Thyroid gland (tissue), 4 donors: ENCODE measurements at places on chromosomes 11 and 22.

DNA sequence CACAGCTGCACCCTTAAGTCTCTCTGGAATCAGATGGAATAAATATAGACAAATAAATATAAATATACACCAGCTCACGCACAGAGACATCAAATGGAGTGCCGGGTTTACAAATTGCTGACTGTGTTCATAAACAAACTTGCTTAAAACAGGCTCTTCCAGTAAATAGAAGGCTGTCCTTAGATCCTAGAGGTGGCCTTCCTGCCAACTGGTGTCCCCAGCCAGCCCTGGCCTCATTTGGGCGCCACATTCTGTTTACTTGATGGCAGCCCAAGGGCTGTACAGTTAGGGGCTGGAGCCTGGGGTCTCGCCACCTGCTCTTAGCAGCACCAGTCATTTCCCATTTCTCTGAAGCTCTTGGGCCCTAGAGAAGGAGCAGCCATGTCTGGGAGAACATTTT, 20.8 kb downstream of the ARFGAP2 start:
- no peak for DNase-seq

DNA sequence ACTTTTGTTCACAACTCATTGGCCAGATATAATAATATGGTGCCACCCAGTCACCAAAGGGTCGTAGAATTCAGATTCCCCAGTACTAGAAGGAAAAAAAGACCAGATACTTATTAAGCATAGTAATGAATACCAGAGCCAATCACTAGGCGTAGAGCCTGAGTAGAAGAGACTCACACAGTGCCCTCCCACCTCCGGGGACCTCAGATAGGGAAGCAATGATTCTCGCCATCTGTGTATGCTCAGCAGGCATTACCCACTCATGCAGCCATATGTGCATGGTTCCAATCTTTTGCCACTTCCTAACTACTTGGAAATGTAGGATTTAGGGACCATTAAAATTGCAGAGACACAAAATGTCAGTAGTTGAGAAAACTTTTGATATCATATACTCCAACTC, 85.3 kb downstream of the C11orf87 start:
- no peak for DNase-seq

DNA sequence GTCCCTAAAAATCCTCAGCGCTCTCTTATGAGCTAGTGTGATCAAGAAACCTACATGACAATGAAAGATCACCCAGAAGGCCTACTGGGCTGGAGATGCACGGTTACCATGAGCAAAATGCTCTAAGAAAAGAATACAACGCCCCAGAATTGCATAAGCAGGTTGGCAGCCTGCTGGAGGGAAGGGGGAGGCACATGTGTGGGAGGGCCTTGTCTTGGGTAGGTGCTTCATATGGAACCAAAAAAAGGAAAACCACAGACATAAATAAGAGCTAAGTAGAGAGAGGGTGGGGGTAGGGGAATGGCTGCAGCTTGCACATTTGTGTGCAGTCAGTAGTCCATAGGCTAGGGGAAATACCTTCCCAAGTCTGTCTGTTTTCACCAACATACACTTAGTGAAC, 2.8 kb downstream of the SIAE start:
- DNase-seq, result no peak

GRCh38 chr11:28887681-28888080, 779.5 kb downstream of the METTL15 start:
- no peak for DNase-seq

DNA sequence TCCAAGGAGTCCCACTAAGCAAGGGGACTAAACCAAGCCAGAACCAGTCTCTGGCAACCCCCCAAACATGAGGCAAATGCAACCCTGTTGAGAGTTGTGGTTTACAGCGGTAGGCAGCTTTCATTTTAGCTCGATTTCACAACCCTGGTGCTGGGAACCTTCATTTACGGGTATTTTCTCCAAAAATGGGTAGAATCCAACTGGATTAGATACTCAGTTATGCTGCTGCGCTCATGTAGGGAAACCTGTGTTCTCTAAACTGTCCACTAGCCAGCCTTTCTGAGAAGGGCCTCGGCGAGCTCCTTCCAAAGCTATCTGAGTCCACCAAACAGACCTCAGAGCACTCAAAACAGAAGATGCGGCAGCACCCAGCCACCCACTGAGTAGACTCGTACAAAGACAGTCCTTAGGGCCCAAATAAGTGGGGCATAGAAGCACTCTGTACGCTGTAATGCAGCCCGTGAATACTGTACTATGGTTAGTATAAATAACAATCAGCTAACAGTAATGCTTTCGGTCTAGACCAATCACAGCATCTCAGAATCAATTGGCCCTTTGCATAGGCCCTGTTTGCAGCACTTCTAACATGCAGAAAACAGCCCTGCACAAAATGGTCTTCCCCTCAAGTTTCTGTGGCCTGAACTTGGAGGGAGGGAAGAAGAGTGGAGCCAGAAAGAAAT, 104.7 kb downstream of the ETS1 start:
- no peak for DNase-seq

- DNase-seq, result no peak
These were observed 57.8 kb upstream of the ARHGAP32 start for GRCh38 chr11:129249923-129250322.

DNA sequence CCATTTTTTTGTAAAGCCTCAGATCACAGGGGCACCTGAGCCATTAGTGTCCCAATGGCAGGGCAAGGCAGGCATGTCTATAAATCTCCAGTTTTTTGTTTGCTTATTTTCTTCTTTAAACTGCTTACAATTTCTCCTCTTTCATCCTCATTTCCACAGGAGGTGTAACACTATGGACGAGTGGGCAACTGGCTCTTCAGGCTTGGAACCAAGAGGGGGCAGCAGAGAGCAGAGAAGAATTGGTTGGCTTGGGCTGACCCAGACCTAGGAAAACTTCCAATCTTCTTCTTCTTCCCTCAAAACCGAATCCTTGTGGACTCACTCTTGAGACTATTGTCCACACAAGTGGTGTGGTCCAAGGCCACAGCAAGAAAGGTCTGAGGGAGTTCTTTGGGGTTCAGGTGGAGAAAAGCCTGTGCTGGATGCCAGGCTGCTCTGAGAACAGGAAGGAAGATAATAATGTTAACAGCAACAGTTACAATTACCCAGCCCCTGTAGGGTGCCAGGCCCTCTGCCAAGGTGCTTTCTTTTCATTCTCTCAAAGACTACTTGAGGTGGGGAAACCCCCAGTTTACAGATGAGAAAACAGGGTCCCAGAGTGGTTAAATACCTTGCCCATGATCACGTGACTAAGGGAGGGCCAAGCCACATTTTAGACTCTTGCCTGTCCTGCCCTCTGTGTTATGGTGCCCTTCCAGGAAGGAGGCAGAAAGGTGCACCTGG, 70.7 kb upstream of the E2F8 start:
- DNase-seq, result peak; percentile 79

DNA sequence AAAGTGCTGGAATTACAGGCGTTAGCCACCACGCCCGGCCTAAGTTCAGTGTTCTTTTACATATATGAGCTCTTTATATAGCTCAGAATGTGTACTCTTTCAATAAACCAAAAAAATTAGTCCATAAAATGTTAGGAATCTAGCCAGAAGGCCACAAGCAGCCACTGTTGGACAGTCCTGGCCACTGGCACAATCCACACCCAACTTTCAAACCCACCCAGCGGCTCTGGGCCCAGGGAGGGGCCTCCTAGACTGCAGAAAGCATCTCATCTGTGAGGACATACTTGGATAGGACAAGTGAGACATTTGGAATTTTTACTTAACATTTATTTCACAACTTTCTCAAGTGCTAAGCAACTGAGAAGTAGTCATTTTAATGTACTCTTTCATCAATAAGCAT, 6.4 kb downstream of the PACSIN2 start:
- no peak for DNase-seq

DNA sequence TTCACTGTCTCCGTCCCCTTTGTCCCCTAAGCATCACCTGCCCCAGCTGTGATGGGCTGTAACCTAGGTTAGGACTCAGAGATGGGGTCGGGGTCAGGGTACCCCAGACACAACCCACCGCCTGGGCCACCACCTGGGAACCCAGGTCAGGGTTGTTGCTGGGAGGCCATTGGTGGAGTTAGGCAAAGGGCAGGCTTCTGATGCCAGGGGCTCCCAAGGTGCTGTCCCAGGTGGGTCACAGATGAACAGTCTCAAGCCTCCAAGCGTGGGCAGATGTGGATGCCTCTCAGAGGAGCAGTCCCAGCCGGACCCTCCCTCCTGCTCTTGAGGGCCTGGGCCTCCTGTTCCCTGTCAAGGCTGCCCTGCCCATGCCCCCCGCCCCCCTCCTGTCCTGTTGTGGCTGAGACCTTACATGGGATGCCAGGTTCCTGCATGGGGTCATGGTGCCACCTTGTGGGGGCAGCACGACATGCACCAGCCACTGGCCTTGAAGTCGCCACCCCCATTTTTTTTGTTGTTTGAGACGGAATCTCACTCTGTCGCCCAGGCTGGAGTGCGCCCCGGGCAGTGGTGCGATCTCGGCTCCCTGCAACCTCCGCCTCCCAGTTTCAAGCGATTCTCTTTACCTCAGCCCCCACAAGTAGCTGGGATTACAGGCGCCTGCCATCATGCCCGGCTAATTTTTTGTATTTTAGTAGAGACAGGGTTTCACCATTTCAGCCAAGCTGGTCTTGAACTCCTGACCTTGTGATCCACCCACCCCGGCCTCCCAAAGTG, 12.1 kb downstream of the GATD1 start:
- peak; percentile 65 for DNase-seq

DNA sequence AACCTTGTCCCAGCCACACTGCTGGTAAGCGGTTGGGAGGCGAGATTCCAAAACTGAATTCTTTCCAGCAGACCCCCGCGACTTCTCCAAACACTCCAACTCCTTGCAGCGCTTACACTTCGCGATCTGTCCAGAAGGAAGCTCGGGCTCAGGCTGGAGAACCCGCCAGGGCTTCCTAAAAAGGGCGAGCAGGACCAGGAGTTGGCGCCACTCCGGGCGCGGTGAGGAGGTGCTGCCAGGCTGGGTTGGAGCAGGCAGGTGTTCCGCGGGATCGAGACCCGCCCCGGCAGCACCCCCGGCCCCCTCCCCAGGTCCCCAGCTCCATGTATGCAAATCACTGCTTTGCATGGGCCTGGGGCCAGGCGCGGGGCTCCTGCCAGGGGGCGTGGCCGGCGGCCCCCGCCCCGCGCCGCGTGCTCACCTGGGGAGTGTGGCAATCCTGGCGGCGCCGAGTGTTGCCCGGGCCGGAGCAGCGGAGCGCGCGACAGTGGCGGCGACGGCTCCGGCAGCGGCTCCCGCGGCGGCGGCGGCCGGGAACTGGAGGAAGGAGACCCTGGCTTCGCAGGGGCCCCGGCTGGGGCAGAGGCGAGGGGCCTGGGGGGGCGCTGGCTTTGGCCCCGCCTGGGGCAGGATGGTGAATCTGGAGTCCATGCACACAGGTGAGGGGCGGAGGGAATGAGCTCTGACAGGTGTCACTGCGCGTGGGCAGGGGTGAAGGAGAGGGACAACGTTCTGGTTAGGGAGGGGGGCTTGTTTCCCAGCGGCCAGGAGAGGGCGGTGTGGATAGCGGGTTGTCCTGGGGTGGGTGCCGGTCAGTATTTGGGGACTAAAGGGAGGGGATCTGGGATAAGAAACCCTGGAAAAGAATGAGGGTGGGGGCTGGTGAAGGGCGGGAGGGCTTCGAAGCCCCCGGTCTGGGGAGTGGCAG, at the start of gene POU2F3:
Gene POU2F3 (plus strand): TSS at position 428 of the 928 bp plus-strand sequence. CDS start 204 bp downstream, at position 632.
- peak; percentile 65 for DNase-seq

DNA sequence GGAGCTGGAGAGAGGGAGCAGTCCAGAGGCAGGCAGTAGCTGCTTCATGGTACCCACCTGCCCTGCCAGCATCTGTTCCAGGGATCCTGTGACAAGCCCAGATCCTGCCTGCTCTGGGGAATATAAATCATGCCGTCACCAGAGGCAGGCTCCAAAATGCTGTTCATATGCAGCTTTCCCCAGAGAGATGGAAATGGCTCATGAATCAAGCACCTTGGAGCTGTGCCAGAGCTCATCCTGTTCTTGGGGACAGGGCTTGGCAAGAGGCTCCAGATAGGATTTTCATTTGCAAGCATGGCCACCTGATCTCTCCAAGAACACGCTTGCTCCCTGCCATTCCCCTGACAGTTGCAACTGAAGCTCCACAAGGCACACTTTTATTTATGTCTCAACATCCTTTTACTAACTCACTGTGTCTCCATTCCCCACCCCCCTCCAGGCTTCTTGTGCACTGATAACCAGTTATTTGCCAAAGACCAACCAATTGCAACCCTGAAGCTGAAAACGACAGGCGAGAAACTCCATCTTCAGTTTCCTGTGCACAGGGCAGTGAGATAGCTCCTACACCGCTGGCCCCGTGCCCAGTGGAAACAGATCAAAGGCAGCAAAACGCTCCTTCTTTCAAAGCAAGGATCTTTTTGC, 115.8 kb upstream of the PITPNB start:
- peak; percentile 73 for DNase-seq
